ENCODE measurements at places on chromosomes 16 and 17.

DNA sequence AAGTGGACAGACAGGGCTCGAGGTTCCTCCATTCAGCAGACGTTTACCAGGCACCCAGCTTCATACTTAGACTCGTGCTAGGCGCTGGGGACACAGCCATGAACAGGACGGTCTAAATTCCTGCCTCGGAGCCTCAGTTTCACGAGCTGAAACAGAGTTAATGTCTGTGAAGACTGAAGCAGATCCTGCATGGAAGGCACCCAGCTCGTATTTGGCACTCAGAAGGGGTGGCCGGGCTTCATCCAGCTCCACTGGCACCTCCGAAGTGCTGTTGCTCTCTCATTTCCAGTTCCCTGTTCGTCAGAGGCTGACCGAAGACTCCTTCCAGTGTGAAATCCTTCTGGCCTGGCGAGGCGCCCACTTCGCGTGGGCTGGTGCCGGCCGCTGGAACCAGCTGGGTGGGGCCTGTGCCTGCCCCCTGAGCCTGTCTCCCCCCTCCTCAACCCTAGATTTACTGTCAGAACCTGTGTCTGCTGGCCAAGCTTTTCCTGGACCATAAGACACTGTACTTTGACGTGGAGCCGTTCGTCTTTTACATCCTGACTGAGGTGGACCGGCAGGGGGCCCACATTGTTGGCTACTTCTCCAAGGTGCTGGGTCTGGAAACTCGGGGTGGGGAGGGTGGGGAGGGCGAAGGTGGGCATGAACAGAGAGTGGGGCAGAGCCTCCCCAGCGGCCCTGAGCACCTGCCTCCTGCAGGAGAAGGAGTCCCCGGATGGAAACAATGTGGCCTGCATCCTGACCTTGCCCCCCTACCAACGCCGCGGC lies 5.8 kb downstream of the PRSS8 start:
- DNase-seq, result no peak

DNA sequence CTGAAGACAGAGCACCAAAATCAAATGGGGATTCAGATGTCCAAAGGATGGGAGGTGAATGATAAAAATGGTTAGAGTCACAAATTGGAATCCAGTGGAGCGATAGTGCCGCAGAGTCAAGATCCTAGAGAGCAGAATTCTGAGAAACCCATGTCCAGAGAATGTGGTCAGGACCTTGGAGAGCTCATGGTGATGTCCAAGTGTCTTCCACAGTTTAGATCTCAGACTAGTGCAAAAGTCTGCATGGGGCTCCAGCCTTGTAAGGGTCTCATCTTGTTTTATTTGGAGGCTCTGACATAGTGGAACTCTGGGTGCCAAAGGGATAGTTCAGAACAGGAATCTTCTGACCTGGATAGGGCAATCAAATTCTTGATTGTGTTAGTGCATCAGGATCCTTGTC lies 245.9 kb upstream of the HSBP1 start:
- DNase-seq, result no peak

DNA sequence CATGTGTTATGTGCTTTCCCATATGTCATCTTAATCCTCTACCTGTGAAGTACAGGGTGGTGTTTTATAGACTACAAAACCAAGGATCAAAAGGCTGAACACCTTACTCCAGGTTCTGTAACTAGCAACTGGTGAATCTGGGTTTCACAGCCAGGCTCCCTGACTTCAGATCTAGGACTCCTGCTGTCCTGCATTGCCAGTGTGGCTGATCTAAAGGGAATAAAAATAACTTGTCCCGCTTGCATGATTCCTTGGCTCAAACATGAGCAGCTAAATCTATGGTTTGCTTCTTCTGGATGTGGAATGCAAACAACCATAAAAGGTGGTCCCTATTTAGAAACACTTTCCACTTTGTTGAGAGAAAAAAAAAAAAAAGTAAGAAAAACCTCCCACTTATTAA lies 3.7 kb upstream of the VWA3A start:
- DNase-seq, result no peak

DNA sequence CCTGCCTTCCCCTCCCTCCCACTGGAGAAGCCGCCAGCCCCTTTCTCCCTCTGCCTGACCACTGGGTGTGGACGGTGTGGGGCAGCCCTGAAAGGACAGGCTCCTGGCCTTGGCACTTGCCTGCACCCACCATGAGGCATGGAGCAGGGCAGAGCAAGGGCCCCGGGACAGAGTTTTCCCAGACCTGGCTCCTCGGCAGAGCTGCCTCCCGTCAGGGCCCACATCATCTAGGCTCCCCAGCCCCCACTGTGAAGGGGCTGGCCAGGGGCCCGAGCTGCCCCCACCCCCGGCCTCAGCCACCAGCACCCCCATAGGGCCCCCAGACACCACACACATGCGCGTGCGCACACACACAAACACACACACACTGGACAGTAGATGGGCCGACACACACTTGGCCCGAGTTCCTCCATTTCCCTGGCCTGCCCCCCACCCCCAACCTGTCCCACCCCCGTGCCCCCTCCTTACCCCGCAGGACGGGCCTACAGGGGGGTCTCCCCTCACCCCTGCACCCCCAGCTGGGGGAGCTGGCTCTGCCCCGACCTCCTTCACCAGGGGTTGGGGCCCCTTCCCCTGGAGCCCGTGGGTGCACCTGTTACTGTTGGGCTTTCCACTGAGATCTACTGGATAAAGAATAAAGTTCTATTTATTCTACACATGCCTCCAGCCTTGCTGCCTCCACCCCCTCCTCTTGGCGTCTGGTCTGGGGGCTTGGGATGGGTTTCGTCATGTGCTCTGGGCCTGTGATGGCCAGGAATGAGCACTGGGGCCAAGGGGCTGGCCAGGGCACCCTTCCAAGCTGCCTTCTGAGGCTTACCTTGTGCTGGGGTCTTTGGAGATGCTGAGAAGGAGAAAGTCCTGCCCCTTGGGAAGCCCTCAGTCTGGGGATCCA lies 7.3 kb downstream of the GJD3 start:
- DNase-seq, result no peak

GRCh38 chr16:66240631-66241395 lies 125.7 kb upstream of the CDH5 start:
- no peak for DNase-seq

DNA sequence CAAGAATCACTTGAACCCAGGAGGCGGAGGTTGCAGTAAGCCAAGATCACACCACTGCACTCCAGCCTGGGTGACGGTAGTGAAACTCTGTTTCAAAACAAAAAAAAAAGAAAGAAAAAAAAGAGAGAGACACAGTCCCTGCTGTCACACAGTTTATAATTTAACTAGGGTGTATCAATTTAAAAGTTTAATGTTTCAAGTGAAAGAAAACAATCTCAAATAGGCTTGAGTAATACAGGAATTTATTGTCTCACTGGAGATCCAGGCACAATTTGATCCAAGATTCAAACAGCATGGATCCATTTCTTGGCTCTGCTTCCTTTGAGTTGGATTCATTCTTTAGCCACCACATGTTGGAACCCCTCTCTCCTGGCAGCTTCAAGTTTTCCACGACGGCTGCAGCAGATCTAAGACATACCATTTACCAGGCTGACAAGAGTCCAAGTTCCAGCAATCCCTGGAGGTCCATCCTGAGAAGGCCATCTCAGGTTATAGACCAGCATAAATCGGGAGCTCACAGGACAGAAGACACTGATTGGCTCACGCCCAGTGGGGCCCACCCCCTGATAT lies 97.5 kb downstream of the YPEL2 start:
- DNase-seq, result no peak

DNA sequence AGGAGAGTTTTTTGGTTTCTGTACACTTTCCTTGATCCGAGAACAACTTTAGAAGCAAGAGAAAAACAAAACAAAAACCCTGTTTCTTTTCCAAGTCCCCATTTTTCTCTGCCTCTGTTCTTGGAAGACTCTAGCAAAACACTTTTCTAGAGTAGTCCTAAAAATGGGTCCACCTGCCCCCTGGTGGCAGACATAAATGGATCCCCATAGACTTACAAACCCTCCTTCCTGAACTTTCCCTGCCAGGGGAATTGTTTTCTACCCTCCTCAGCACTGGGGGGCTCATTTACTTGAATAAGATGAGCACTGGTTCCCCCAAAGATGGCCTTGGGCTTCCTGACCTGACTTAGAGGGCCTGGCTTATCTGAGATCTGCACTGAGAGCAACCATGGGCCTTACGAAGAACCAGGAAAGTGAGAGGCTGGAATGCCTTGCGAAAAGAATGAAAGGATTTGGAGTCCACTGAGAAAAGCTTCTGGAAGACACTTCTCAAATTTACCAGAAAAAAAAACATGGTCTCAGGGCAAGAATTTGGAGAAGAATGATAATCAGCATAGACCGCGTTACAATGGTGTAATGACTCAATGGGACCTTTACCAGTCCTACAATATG lies 48.0 kb upstream of the CDYL2 start:
- no peak for DNase-seq

DNA sequence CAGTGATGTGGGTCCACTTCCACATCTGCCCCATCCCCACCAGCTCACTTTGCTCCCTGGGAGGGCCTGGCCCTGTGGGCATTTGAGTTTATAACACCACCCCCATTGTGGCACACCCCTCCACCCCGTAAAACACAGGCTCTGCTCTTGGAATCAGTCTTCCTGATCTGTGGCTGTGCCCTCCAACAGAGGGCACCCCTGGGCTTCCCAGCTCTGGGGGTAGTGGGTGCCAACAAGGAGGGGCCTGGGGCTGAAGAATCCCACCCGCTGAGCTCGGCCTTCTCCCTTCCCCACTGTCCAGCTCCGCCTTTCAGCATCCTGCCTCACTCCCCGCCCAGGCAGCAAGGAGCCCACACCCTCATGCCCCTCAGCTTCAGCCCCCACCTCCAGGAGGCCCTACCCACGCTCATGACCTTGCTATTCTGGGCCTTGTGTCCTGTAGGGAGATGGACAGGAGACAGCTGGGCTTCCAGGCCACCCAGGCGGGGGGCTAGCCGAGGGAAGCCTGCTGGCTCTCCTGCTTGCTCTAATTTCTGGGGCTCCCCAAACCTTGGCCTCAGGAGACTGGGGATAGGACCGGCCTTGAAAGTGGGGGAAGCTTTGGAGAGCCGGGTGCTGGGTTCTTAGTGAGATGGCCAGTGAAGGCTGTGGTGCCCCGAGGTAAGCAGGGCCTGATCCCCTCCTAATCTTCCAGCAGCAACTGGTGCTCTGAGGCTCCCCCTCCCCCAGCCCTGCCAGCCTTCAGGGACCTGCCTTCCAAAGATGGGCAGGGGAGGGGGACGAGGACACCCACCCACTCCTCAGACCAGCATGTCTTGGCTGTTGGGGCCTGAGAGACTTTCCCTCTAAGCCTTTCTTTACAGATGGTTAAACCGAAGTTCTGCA lies 2.9 kb upstream of the ATP2A1 start:
- no peak for DNase-seq

DNA sequence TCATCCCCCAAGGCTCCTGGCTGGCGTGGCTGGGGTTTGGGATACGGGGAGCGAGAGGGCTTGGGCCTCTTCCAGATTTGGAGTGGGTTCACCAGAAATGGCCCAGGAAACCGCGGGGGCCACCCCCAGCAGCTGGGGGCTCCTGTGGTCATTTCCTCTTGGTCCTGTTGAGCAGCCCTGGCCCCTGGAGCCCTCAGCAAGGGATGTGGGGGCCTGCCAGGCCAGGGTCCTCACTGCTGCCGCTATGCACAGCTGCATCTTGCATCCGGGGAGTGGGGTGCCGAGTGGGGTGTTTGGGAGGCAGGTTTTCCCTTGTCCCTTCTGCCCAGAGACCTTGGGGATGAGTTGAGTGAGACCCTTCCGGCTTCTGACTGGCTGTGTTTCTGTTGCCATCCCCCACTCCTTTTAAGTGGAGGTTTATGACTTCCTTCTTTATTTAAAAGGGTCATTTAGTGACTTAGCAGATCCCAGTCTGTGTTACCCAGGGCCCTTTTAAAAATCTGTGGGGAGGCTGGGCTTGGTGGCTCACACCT lies 319.8 kb downstream of the SEC14L1 start:
- no peak for DNase-seq

- no peak for DNase-seq
Measured at GRCh38 chr17:32536736-32537643, 50.2 kb downstream of the CDK5R1 start.

DNA sequence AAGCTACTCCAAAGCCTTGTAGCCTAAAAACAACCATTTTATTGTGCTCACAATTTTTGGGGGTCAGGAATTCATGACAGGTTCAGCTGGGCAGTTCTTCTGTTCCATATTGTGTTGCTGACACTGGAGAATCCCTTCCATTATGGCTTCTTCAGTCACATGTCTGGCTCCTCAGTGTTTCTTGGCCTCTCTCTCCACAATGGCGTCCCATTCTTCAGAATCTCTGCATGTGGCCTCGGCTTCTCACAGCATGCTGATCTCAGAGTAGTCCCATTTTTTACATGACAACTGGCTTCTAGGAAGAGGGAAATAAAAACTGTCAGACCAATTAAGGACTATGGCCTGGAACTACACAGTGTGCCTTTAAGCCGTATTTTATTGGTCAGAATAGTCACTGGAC lies 49.7 kb downstream of the NF1 start:
- DNase-seq, result no peak

- no peak for DNase-seq
Measured at GRCh38 chr17:75475144-75475835, 18.9 kb downstream of the TMEM94 start.

- DNase-seq, result no peak
Measured at GRCh38 chr16:87927195-87927562, 9.2 kb downstream of the CA5A start.

DNA sequence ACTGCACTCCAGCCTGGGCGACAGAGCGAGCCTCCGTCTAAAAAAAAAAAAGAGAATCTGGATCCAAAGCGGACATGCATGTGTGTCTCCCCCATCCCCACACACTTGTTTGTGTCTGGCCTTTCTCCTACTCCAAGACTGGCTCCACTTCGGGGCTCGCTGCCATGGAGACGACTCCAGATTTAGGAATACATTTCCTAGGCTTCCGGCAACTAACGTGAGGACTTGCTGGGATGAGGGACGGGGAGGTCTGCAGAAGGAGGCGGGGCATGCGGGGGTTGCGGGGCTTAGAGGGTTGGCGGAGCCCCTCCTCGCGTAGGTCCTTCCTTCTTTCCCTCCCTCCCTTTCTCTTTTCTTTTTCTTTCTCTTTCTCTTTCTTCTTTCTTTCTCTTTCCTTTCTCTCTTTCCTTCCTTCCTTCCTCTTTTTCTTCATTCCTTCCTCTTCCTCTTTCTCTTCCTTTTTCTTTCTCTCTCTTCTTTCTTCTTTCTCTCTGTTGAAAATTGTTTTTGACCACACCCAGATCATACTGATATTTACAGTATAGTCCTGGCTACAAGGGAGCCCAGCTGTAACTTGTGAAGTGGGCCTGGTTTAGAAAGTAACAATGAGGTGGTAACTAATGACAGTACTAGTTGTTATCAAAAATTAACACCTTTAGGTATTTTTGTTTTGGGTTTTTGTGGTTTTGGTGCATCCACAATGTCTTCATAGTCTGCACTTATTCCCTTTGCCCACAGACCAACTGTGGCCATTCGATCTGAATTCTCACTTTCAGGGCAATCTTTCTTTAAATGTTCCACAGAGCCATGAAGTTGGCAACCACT lies 25.2 kb downstream of the MIS12 start:
- no peak for DNase-seq

- no peak for DNase-seq
Measured at GRCh38 chr16:67746846-67747245, 27.7 kb upstream of the GFOD2 start.

GRCh38 chr17:82371333-82372248 lies at the start of gene UTS2R:
Gene UTS2R, plus strand, starts transcription at chr17:82371765. Its CDS starts 2,560 bp downstream, at chr17:82374325.
- DNase-seq, result no peak
